ENCODE measurements at places on chromosomes 11 and 22.

- no peak for DNase-seq
These were observed 146.1 kb downstream of the OR4C45 start for GRCh38 chr11:50178737-50179136.

DNA sequence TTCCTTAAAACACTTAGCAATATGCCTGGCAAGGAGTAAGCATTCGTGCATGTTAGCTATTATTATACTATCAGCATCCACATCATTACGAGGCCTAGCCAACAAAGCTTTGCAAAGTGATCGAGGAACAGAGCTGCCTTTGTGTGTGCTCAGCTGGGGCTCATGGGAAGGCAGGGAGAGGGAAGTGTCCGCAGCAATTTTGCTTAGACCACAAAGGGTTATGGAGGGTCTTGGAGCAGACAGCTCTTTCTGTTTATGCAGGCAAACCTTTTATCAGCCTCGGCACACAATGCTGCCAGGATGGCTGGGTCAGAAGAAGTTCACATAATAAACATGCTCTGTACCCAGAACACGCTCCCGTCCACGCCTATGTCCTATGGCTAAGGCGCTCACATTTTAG lies 10.9 kb upstream of the DKK3 start:
- no peak for DNase-seq

DNA sequence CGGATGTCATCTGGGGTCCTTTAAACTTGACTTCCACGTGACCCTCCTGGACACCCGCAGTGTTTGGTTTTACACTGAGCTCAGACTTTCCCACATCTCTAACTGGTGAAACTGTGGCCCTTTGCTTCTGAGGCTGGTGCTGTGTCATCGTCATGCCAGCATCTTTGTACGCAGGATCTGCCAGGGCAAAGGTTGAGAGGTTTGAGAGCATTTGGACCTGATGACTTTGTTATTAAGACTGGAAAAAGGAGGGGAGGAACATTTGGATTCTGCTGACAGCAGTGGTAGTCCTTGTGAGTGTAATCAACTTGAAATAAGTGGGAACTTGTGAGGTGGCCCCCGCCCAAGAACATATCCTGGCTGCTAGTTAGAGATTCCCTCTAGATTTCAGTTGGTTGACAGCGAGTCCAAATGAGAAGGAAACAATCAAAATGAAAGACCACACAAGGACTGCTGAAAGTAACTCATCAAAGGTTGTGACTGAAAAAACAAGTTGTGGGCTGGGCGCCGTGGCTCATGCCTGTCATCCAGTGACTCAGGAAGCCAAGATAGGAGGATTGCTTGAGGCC lies 102.5 kb downstream of the KIAA1671 start:
- DNase-seq = peak; percentile 24

DNA sequence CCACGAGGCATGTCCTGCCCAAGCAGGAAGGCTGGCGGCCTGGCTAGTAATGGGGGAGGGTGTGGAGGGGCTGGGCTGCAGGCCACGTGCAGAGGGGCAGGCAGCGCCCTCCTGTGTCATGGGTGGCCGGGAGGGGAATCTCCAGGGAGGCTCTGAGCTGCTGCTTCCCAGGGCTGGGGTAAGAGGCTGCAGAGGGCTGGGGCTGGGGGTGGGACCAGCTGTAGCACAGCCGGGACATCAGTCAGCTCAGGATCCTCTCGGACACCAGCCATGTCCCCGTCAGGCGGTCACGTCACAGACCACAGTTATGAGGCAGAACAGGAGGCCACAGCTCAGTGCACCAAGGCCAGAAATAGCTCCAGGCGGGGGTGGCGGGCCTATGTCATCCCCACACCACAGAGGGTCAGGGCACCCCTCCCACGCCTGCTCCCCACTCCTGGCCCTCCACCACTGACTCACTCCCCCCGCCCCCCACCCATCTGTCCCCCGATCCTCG lies 21.1 kb downstream of the RTN4R start:
- no peak for DNase-seq

GRCh38 chr11:65274735-65275682 lies 13.2 kb downstream of the POLA2 start:
- DNase-seq = peak; percentile 34

DNA sequence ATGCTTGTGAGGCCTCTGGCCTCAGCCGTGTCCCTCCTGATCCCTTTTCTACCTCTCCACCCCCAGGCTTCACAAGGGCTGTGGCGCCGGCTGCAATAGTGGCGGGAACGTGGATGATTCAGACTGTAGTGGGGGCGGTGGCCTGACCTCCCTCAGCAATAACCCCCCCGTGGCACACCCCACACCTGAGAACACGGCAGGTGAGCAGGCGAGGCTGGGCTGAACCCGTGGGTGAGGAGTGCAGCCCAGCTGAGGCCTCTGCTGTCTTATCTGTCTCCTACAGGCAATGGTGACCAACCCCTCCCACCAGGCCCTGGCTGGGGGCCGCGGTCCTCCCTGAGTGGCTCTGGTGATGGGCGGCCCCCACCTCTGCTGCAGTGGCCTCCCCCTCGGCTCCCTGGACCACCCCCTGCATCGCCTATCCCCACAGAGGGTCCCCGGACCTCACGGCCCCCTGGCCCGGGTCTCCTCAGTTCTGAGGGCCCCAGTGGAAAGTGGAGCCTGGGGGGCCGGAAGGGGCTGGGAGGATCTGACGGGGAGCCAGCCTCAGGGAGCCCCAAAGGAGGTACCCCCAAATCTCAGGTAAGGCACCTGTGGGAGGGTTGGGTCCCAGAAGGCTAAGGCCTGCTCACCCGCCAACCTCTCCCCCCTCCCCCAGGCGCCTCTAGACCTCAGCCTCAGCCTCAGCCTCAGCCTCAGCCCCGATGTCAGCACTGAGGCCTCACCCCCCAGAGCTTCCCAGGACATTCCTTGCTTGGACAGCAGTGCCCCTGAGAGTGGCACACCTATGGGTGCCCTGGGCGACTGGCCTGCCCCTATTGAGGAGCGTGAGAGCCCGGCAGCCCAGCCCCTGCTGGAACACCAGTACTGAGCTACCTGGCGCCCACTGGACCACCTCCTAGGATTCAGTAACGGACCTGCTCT lies 1.5 kb upstream of the SIPA1 start:
- no peak for DNase-seq

- DNase-seq = no peak
These were observed 26.1 kb upstream of the CTSC start for GRCh38 chr11:88363648-88364065.

DNA sequence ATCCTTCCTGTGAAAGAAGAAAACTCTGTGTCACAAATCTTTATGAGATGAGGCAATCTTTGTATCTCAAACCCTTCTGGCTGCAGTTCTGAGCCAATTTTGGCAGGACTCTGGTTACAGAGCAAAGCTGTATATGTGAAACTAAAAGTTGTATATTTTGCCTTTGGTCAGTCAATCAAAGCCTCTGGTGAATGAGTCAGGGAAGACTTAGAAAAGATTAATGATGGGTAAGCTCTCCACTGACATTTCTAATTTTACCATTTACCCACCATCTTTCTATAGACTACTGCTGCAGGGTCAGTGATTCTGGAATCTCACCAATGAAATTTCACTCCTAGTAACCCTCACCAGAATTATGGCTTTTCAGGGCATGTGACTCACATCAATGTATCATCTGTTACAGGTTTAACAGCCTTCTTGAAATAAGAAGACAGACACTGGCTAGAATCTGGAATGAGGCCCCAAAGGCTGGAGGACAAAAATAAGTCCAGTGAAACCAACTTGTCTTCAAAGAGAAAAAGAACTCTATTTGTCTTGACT lies 43.3 kb downstream of the USP35 start:
- DNase-seq = no peak

GRCh38 chr11:16286095-16286494 lies 70.3 kb downstream of the SOX6 start:
- DNase-seq = no peak

DNA sequence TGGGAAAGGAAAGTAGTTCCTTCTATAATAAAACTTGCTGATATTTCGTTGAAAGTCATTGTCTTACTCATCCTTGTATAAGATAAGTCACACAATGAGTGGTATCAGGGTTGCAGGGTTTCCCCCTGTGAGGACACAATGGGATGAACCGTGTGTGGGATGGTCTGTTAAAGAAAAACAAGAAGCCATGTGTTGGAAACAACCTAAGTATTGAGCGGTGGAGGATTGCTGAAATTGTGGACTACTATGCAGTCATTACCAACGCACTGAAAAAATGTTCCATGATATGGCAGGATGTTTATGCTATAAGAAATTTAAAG lies 28.6 kb downstream of the PTPRJ start:
- peak; percentile 75 for DNase-seq

DNA sequence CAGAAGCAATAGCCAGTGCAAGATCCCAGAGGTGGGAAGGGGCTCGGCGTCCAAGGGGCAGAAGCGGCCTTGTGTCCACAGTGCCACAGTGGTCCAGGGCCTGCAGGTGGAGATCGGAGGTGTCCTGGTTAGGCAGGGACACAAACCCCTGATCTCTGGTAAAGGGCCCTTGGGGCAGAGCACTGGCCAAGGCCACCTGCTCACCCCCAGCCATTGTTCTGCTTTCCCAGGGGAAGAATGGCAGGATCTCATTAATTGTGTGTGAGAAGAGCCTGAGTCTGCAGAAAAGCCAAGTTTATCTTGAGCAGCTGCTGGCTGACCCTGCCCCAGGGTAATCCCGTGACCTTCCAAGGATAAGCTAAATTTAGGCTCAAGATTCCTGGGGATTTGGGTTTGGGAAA lies 3.1 kb upstream of the CLDN5 start:
- DNase-seq = no peak

DNA sequence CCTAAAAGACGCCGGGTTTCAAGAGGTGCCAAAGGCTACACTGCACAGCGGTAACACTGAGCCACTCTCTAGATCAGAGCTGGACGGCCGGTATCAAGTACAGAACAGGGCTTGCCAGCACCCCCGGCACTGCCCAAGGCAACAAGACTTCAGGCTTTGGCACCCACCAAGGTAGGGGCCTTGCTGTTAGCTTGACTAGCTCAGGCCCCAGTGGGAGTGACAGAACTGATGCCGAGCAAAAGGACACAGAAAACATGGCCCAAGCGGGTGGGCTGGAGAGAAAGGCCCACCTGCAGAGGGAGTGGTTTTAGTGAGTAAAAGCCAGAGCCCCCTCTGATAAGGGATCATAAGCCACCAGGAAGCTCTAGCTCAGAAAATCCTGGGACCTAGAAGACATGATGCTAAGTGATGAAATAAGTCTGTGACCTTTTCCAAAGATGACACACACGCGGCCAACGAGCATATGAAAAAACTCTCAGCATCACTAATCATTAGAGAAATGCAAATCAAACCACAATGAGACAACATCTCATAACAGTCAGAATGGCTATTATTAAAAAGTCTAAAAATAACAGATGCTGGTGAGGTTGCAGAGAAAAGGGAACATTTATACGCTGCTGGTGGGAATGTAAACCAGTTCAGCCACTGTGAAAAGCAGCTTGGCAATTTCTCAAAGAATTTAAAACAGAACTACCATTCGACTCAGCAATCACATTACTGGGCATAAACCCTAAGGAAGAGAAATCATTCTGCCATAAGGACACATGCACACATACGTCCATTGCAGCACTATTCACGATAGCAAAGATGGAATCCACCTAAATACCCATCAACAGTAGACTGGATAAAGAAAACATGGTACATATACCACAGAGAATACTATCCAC lies 12.9 kb downstream of the EHD1 start:
- DNase-seq = no peak

- peak; percentile 14 for DNase-seq
These were observed 117.2 kb upstream of the IGLL5 start for GRCh38 chr22:22770280-22770871.

DNA sequence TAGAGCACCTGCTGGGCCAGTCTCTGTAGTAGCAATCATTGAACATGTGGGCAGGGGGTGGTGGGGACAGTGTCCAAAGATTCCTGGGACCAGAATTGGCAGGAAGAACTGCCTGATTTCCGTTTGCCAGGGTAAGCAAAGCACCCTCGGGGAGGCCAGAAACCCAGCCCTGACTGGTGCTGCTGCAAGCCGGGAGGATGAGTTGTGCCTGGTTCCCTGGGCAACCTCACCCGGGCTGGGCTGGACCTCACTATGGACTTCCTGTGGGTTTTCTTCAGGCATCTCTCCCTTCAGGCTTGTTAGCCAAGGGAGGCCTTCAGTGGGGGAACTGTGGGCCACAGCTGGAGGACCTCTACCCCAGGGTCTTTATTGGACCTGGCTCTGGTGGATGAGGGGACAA lies 8.0 kb upstream of the POU2F3 start:
- DNase-seq = no peak

GRCh38 chr11:44538375-44539054 lies 26.9 kb upstream of the CD82 start:
- DNase-seq = peak; percentile 67

DNA sequence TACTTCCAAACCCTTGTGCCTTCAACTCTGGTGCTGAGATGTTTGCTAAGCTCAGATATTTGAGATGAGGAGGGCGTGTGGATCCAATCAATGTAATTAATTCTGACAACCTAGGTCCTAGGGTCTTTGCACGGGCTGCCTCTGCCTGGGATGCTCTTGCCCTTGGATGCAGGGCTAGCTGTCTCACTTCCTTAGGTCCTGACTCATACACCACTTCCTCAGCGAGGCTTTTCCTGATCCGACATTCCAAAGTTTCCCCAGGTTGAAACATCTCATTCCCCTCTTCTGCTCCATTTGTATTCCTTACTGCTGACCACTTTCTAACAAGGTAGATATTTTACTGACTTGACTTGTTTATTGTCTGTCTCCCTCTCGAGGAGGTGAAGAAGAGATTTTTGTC lies 43.0 kb upstream of the NTM start:
- no peak for DNase-seq

DNA sequence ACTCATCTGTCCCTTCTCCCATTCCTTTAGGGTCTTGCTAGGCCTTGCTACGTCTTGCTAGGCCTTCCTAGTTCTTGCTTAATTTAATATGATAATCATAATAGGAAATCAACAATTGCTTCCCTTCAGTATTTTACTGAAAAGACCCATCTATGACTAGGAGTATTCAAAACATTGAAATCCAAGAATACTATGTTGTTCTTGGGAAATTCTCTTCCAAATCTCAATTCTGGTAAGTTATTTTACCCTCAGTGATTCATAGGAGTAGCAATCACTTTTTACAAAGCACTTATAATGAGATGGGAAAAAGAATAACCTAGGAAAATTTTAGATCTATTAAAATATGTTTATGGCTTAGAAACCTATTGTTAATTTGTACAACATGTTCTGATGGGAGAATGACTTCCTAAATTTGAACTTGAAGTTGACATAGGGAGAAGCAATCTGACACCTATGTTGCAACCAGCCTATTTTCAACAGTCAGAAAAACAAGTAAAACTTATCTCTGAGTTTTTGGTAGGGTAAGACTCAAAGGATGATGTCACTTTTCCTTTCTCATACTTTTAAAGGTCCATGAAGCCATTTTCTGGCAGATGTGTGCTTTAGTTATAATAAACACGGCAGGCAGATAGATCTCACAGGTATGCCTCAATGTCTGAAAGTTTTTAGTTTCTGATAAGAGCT lies 29.5 kb upstream of the HIPK3 start:
- DNase-seq = no peak

DNA sequence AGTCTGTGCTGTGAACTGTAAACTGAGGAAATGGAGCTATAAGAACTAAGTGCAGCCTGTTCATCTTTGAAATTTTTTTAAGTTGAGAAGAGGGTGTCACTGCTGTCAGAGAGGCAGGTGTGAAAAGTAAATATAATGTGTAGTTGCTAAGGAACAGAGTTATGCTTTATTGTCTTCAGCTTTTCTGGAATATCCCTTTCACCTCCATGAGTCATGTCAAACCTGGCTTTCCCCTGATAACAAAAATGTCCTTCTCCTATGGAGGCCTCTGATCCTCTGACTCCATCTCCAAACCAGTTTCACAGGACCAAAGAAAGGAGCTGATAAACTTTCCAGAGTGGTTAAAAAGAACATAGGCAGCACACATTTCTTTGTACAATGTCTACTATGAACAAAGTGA lies 12.8 kb upstream of the MUC15 start:
- no peak for DNase-seq

GRCh38 chr11:119706029-119706428 lies 23.0 kb downstream of the NECTIN1 start:
- no peak for DNase-seq

All from stimulated activated CD4-positive, alpha-beta T cell treated with anti-CD3 and anti-CD28 coated beads, Interleukin-4, amount 100 ng/mL, for 4 hours (primary cell).